ENCODE measurements at places on chromosomes 7 and 10.

- DNase-seq = no peak
- no peak overlapping the region for H3K4me3 ChIP-seq
- H3K27ac ChIP-seq = no peak overlapping the region
- H3K4me1 ChIP-seq = peaks cover 17% of the 10 kb centered on the region
- no peaks in the 10 kb centered on the region for H3K27me3 ChIP-seq
- H3K36me3 ChIP-seq = no peaks in the 10 kb centered on the region
Observed at GRCh38 chr10:124357561-124357885, 61.2 kb downstream of the OAT start.

- peaks cover 44% of the 10 kb centered on the region for H3K27me3 ChIP-seq
- peak; percentile 67 for DNase-seq
- H3K4me3 ChIP-seq = peak overlapping the region; percentile 94
- peaks cover 32% of the 10 kb centered on the region for H3K4me1 ChIP-seq
- H3K36me3 ChIP-seq = no peaks in the 10 kb centered on the region
Observed at GRCh38 chr7:517774-518629, 1.6 kb downstream of the PDGFA start.

DNA sequence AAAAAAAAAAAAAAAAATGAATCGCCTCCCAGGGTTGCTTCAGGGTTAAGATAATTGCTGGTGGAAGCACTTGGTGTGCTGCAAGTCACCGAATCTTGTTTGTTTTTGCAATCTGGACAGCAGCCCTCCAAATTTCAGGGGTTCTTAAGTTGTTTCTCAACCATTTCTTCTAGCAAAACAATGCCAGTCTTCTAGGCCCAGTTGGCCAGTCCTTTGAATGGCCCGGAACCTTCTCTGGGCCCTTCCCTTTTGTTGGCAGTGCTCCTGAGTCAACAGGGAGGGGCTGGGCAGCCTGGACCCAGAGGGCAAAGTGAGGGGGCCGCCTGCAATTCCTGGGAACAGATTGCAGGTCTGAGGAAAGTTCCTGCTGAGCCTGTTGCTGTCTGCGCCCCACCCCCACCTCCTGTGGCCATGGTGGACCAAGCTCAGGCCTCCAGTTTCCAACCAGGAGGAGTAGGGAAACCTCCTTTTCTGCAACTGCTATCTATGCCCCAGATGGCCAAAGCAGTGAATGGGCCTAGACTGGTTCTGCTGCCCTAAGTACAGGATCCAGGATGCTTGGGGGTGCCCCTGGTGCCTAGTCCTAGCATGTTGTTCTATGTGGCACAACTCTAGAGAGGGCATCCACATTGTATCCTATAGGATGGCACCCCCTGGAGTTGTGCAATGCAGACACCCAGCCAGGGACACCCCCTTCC is 31.4 kb upstream of the PDCD4 start:
- no peaks in the 10 kb centered on the region for H3K27me3 ChIP-seq
- H3K4me3 ChIP-seq = no peak overlapping the region
- H3K4me1 ChIP-seq = 0 out of 2 replicates have a peak, but pooled peaks cover 3% of the 10 kb centered on the region
- no peak overlapping the region for H3K27ac ChIP-seq
- no peaks in the 10 kb centered on the region for H3K36me3 ChIP-seq

GRCh38 chr10:124894569-124895215 is 47.2 kb upstream of the ZRANB1 start:
- no peak overlapping the region for H3K4me3 ChIP-seq
- H3K4me1 ChIP-seq = no peaks in the 10 kb centered on the region
- H3K36me3 ChIP-seq = no peaks in the 10 kb centered on the region
- H3K27ac ChIP-seq = no peak overlapping the region

GRCh38 chr10:3647074-3647473 is 137.9 kb downstream of the KLF6 start:
- H3K36me3 ChIP-seq = no peaks in the 10 kb centered on the region
- H3K27me3 ChIP-seq = no peaks in the 10 kb centered on the region
- DNase-seq = no peak
- no peak overlapping the region for H3K27ac ChIP-seq

- peak within 1 kb of the TSS; percentile 78 for H3K4me3 ChIP-seq
- H3K27ac ChIP-seq = no peak within 1 kb of the TSS
- H3K27me3 ChIP-seq = peaks cover 90% of the 10 kb centered on the region
- DNase-seq = peak; percentile 83
Observed at GRCh38 chr7:128409596-128410450, at the start of gene IMPDH1. IMPDH1 (minus strand) TSS chr7:128409982; CDS start chr7:128409901, 81 bp downstream.

Measured in GM23338 (cell line).